ENCODE measurements at places on chromosomes 5 and 9. TPM values are rescaled to one million over a fixed set of nuclear protein-coding genes. Genes with fewer than 3 reads are reported as not detected.

The RANBP3L gene
- total RNA-seq = 9.2 TPM

GRCh38 chr5:93359960-93360305, 221.1 kb downstream of the NR2F1-AS1 start:
- peaks cover 4% of the 10 kb centered on the region for H3K27me3 ChIP-seq
- H3K36me3 ChIP-seq = no peaks in the 10 kb centered on the region
- peak overlapping the region; percentile 15 for H3K27ac ChIP-seq
- H3K4me1 ChIP-seq = no peaks in the 10 kb centered on the region

The CTNND2 gene
- 0.50 TPM for total RNA-seq

The FOXD4L4 gene
- 0.50 TPM for total RNA-seq

The SLC34A1 gene
- total RNA-seq = 1.0 TPM

GRCh38 chr5:41681840-41682239, 171.4 kb upstream of the PLCXD3 start:
- no peak overlapping the region for H3K27ac ChIP-seq
- no peaks in the 10 kb centered on the region for H3K36me3 ChIP-seq
- no peaks in the 10 kb centered on the region for H3K27me3 ChIP-seq
- H3K4me1 ChIP-seq = no peaks in the 10 kb centered on the region

DNA sequence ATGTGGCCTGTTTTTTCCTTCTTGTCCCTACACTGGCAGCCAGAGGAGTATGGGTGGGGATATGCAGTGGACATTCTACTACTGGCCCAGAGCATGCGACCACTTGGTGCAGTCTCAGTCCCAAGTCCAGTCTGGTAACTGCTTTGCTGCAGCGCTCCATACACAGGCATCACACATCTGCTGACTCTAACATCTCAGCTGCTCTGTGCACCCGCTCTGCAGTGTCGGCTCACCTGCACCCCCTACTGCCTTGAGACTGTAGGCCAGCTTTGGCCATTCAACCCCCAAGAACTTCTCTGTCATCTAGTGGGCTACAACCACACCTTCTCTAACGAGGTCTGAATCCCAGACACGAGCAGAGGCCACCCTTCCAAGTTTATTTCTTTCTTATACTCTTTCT, 46.4 kb upstream of the SLCO6A1 start:
- peak; percentile 44 for DNase-seq
- H3K4me3 ChIP-seq = no peak overlapping the region
- H3K27me3 ChIP-seq = no peaks in the 10 kb centered on the region
- no peaks in the 10 kb centered on the region for H3K36me3 ChIP-seq

- no peaks in the 10 kb centered on the region for H3K27me3 ChIP-seq
- DNase-seq = no peak
- no peaks in the 10 kb centered on the region for H3K36me3 ChIP-seq
- H3K4me3 ChIP-seq = no peak overlapping the region
- H3K27ac ChIP-seq = no peak overlapping the region
These were observed 23.1 kb downstream of the MAP1B start for GRCh38 chr5:72130351-72130761.

DNA sequence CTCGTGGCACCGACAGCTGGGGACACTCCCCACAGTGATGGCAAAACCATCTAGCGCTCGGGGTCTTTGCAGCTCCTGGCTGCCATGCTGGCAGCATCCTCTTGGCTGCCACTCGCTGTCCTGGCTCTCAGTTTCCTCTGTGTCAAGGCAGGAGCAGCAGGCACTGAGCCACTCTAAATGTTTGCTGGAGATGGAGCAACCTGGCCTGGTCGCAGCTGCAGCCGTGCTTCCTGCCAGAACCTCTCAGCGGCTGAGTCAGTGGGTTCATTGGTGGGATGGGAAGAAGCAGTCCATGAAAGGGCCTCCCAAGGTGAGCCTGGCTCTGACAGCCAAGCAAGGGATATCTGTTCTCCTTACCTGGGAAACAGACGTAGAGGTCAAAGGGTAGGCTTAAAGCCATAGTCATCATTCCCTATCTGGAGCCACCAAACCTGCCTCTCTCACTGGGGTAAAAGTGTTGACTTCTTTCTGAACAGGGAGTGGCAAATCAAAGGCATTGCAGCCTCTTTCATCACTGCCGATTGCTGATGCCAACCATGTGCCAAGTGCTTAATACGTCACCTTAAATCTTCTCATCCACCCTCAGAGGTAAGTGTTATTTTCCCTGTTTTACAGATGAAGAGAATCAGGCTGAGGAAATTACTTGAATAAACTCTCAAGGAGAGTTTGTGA, 304.8 kb upstream of the ZNF462 start:
- no peak overlapping the region for H3K4me3 ChIP-seq
- H3K4me1 ChIP-seq = no peaks in the 10 kb centered on the region
- no peak overlapping the region for H3K27ac ChIP-seq
- no peak for DNase-seq

- H3K27me3 ChIP-seq = no peaks in the 10 kb centered on the region
- no peak for DNase-seq
- H3K27ac ChIP-seq = no peak overlapping the region
- no peaks in the 10 kb centered on the region for H3K4me1 ChIP-seq
These were observed 32.1 kb upstream of the MED10 start for GRCh38 chr5:6410421-6410820.

The ZNF484 gene
- 7.2 TPM for total RNA-seq

The GABRA6 gene
- not detected for total RNA-seq

DNA sequence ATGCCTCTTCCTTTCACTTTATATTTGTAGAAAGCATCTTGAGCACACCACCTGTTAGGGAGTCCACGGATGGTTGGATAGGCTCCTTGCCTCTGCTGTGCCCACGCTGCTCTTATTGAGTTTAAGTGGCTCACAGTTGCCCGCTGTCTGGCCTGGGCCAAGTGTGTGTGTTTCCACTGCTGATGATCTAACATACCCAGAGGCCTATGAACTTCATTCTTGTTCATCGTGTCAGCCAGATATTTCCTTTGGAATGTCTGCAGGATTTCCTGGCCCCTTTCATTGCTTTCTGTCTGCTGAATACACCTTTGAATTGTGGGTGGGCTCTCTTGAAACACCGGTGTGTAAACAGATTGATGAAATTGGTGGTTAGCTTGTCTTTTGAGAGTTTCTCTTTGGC, 46.6 kb downstream of the MVB12B start:
- peaks cover 7% of the 10 kb centered on the region for H3K4me1 ChIP-seq
- DNase-seq = no peak
- no peak overlapping the region for H3K4me3 ChIP-seq
- no peaks in the 10 kb centered on the region for H3K36me3 ChIP-seq
- H3K27me3 ChIP-seq = no peaks in the 10 kb centered on the region
- no peak overlapping the region for H3K27ac ChIP-seq

The PDLIM4 gene
- total RNA-seq = 0.25 TPM

The BARHL1 gene
- not detected for total RNA-seq

The ZBTB6 gene
- total RNA-seq = 5.1 TPM

DNA sequence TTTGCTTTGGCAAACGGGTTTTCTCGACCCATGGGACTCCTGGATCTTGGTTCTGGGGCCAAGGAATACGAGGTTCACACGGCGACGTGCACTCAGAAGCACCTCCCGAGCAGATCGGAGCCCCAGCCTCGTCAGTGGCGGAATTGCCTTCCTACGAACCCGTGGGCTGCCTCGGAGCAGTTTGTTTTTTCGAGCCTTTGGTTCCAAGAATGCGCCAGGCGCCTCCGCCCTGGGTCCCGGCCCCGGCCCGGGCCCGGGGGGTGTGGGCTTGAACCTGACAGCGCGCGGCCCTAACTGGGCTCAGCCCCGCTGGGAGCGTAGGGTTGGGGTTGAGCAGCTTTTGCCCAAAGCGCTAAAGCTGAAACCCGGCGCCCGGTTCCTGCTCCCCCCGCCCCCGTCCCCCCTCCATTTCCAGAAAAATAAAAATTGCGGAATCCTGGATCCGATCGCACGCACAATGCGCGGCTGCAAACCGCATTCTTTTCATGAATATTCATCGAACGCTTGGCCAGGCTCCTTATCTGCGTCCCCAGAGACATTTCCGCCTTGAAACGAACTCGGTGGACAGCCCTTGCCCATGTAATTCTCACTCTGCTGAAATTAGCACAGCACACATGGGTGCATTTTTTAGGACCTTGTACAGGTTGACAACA, 1.0 kb downstream of the BASP1 start:
- H3K36me3 ChIP-seq = no peaks in the 10 kb centered on the region
- H3K4me3 ChIP-seq = peak overlapping the region; percentile 45
- H3K27me3 ChIP-seq = peaks cover 9% of the 10 kb centered on the region
- no peak for DNase-seq
- peaks cover 5% of the 10 kb centered on the region for H3K4me1 ChIP-seq

GRCh38 chr5:168877132-168877892, 298.1 kb upstream of the PANK3 start:
- peak; percentile 85 for DNase-seq
- H3K4me1 ChIP-seq = peaks cover 6% of the 10 kb centered on the region
- H3K27me3 ChIP-seq = no peaks in the 10 kb centered on the region
- peak overlapping the region; percentile 14 for H3K27ac ChIP-seq
- no peak overlapping the region for H3K4me3 ChIP-seq

The TYRP1 gene
- 0.17 TPM for total RNA-seq

The TMEM252 gene
- 0.17 TPM for total RNA-seq

- no peak overlapping the region for H3K4me3 ChIP-seq
- H3K36me3 ChIP-seq = no peaks in the 10 kb centered on the region
- no peak for DNase-seq
These were observed 28.3 kb upstream of the NIPAL4 start for GRCh38 chr5:157431544-157432200.

- no peak overlapping the region for H3K27ac ChIP-seq
- H3K36me3 ChIP-seq = no peaks in the 10 kb centered on the region
- no peaks in the 10 kb centered on the region for H3K27me3 ChIP-seq
- no peak overlapping the region for H3K4me3 ChIP-seq
- H3K4me1 ChIP-seq = no peaks in the 10 kb centered on the region
These were observed 215.7 kb downstream of the SEMA6A start for GRCh38 chr5:116358911-116359418.

The PCDHB5 gene
- 0.42 TPM for total RNA-seq

DNA sequence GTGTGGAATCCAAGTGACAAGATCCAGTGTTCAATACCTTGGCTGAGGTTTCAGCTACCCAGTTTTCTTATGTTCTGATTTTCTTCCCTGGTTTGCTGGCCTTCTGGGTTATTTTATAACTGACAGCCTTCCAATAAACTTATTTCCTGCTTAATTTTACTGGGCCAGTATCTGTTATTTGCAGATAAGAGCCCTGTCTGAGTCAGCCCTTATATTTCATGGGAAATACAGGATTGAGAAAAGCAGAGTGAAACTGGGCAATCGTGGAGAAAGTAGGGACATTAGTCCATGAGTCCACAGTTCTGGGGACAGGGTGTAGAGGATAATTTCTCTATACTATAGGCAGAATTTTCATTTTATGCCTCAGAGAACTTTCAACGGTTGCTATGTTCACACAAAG, 32.3 kb downstream of the TMEM167A start:
- H3K36me3 ChIP-seq = no peaks in the 10 kb centered on the region
- H3K4me3 ChIP-seq = no peak overlapping the region
- no peak overlapping the region for H3K27ac ChIP-seq
- H3K4me1 ChIP-seq = no peaks in the 10 kb centered on the region

GRCh38 chr9:22052376-22052945, 43.4 kb upstream of the CDKN2B start:
- H3K4me3 ChIP-seq = no peak overlapping the region
- no peak for DNase-seq
- no peak overlapping the region for H3K27ac ChIP-seq
- no peaks in the 10 kb centered on the region for H3K36me3 ChIP-seq
- H3K4me1 ChIP-seq = no peaks in the 10 kb centered on the region
- no peaks in the 10 kb centered on the region for H3K27me3 ChIP-seq

The LCN1 gene
- not detected for total RNA-seq

DNA sequence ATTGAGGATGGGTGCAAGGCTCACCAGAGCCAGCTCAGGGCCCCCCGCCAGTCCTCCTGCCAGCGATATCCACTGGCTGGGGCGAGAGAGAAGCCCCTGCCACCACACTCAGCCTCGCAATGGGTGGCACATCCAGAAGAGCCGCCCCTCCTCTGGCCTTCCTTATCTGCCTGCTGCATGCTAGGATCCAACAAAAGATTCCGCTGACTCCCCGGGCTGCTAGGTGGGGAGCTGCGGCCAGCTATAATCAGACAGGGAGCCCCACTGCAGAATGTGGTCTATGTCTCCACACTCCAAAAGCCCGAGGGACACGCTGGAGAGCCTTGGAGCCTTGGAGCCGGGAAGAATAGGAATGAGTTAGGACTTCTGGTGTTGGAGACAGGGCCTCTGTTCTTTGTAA, 32.8 kb downstream of the COL23A1 start:
- H3K27me3 ChIP-seq = no peaks in the 10 kb centered on the region
- DNase-seq = no peak
- no peaks in the 10 kb centered on the region for H3K4me1 ChIP-seq
- H3K36me3 ChIP-seq = no peaks in the 10 kb centered on the region
- no peak overlapping the region for H3K27ac ChIP-seq

The FRRS1L gene
- 0.51 TPM for total RNA-seq

GRCh38 chr9:78909566-78909965, 612.6 kb downstream of the PSAT1 start:
- DNase-seq = no peak
- H3K4me3 ChIP-seq = no peak overlapping the region
- no peaks in the 10 kb centered on the region for H3K27me3 ChIP-seq
- no peaks in the 10 kb centered on the region for H3K4me1 ChIP-seq
- H3K36me3 ChIP-seq = no peaks in the 10 kb centered on the region

The ADRB2 gene
- total RNA-seq = 7.6 TPM

GRCh38 chr5:160280384-160281095, 31.8 kb downstream of the CCNJL start:
- H3K4me1 ChIP-seq = no peaks in the 10 kb centered on the region
- no peaks in the 10 kb centered on the region for H3K27me3 ChIP-seq

GRCh38 chr9:14766299-14766698, 43.8 kb upstream of the CER1 start:
- no peaks in the 10 kb centered on the region for H3K36me3 ChIP-seq
- H3K4me3 ChIP-seq = no peak overlapping the region
- peaks cover 1% of the 10 kb centered on the region for H3K27me3 ChIP-seq
- H3K27ac ChIP-seq = no peak overlapping the region

The ZFP37 gene
- 0.50 TPM for total RNA-seq

DNA sequence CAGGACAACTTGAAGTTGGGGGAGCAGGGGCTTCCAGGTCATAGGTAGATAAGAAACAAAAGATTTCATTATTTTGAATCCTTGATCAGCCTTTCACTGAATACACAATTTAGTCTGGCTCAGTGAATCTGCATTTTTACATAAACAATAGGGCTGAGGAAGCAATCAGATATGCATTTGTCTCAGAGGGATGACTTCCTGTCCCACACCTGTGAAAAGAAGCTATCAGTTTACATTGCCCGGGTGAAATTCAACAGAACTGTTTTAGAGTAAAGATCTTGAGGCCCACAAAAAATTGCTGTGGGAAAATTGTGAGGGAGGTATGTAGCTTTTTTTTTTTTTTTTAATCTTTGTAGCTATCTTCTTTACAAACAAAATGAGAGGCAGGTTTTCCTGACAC, 38.3 kb downstream of the DNAJB5 start:
- no peak overlapping the region for H3K27ac ChIP-seq
- no peaks in the 10 kb centered on the region for H3K27me3 ChIP-seq
- no peak for DNase-seq

GRCh38 chr5:100840370-100840769, 62.7 kb downstream of the ST8SIA4 start:
- no peak for DNase-seq
- H3K27me3 ChIP-seq = no peaks in the 10 kb centered on the region
- no peak overlapping the region for H3K4me3 ChIP-seq
- no peak overlapping the region for H3K27ac ChIP-seq

DNA sequence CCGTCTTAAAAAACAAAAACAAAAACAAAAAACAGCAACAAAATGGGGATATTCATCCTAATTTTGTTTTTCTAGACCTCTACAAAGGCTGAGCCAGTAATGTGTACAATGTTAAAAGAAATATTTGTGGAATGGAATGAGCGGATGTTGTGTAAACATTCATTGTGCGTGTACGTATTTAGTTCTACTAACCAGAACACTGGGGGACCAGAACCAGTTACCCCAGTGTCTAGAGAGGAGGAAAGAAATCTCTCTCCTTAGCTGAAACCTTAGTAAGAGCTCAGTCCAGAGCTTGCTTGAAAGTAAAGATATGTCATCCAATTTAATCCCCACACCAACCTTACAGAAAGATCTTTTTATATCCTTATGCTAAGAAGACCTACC, 106.7 kb upstream of the CPEB4 start:
- no peak overlapping the region for H3K4me3 ChIP-seq
- no peaks in the 10 kb centered on the region for H3K27me3 ChIP-seq

The KIF4B gene
- total RNA-seq = 0.17 TPM

Measured in liver (tissue), 10 donors.